ENCODE measurements at places on chromosomes 13 and 19.
A peak's percentile ranks its signal among the peaks of the same experiment; 100 is the strongest.

DNA sequence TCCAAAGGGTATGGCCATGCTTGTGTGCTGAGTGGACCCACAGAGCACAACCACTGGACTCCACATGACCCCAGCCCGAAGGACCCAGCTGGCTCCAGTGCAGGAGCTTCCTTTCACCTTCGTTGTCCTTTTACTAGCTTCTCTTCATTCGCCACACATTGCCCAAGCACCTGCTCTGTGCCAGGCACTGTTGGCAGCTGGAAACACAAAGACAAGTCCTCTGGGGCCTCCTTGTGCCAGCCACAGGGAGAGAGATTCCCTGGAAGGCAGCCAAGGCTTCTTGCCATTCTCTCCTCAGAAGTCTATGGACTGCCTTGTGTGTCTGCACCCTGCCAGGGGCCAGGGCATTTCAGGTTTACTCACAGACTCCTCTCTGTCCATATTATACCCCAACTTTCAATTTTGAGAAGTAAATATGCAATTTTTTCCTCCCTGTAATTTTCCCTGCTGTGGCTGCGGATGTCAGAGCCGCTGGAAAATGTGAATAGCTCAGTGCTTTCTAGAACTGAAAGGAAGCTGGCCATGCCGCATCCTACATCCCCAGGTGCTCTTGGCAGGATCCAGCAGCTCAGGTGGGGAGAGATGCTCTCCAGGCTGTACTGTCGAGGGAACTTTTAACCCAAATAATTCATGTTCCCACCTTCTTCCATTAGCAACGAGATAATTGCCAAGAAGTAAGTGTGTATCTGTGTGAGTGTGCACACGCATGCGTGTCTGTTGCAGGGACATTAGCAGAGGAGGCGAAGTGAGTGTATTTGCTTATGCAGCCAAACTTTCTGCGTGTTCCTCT is 57.2 kb downstream of the CHST8 start:
- no peak for DNase-seq

DNA sequence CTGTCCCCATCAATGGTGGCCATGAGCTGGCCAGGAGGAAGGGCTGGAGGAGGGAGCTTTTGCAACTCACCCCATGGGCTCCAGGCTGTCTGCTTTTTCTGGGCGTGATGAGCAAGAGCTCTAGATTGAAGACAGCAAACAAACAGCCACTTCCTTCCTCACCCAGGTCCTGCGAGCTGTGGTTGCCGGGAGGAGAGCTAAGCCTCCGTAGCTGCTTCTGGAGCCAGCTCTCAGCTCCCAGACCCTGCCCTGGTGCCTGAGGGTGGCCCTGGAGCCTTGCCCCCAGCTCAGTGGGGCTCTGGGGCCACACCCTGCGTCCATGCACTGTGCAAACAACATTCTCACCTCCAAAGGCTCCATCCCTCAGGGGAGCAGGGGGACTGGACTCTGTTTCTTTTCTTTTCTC is 6.2 kb downstream of the MYO1F start:
- peak; percentile 43 for DNase-seq

GRCh38 chr19:50632151-50632835 is 7.4 kb downstream of the SYT3 start:
- no peak for DNase-seq

- no peak for DNase-seq
Observed at GRCh38 chr19:23774524-23774971, 15.9 kb upstream of the ZNF681 start.

- no peak for DNase-seq
Observed at GRCh38 chr19:13705928-13706447, 58.3 kb upstream of the MRI1 start.

DNA sequence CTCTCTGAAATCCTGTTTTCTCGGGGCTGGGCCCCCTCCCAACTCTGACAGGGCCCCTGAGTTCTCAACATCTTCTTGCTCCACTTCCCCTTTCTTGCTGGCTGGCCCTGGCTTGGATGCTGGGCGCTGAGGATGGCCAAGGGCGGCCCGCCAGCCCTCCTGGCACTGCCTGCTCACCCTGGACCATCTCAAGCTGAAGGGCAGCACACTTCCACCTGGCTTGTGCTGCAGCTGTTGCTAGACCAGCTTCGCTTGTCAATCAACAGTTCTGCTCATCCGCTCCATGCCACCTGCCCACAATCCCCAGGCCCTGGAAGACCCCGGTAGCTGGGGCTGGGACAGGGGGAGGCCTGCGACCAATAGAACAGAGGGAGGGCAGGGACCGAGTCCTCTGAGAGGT is 6.9 kb upstream of the GMIP start:
- no peak for DNase-seq

- DNase-seq, result no peak
Observed at GRCh38 chr19:30856786-30857185, 484.6 kb downstream of the ZNF536 start.

GRCh38 chr13:97076898-97077297 is 82.6 kb upstream of the OXGR1 start:
- DNase-seq, result no peak

GRCh38 chr13:45770886-45771285 is 68.8 kb downstream of the CBY2 start:
- no peak for DNase-seq

DNA sequence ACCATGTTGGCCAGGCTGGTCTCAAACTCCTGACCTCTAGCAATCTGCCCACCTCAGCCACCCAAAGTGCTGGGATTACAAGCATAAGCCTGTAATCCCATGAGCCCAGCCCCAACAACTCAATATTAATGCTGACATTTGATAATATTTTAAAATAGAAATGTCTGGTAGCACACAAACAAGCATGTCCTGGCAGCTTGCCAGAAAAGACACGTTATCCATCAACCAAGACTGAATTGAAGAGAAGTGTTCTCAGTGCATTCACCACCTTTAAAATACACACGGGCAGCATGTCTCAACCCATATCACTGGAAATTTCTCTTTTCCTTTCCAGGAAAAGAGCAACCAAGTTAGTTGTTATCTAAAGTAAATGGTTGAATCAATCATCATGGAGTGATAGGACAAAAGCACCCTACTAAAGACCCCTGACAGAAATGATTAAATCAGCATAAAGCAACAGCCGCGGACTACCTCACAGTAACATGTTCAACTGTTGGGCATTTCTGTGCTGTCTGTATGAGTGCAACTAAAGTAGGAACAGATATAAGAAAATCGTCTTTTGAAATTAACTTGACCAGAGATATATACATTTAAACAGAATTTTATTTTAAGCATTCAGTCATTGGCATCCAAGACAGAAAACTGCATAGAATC is 25.0 kb downstream of the LHFPL6 start:
- no peak for DNase-seq

DNA sequence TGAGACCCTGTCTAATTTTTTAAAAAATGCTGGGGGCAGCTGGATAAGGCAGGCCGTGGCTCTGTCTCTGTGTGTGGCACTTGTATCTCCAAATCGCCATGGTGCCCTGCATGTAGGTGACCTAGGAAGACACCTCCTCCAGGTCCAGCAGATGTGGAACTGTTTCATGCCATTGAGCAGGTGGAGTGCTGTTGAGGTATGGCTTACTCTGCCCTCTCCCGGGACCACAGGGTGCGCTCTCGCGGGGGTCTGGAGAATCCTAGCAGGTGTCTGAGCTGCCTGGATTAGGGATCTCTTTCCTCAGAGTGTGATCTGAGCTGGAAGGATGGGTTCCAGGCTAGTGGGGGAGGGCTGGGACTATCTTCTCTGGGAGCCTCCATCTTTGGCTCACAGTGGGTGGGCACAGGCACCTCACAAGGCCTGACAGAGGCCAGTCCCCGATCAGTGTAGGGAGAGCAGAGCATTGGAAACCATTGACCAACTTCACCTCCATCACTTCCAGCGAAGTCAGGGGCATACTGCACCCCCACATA is 67.7 kb upstream of the TM9SF2 start:
- DNase-seq, result no peak

DNA sequence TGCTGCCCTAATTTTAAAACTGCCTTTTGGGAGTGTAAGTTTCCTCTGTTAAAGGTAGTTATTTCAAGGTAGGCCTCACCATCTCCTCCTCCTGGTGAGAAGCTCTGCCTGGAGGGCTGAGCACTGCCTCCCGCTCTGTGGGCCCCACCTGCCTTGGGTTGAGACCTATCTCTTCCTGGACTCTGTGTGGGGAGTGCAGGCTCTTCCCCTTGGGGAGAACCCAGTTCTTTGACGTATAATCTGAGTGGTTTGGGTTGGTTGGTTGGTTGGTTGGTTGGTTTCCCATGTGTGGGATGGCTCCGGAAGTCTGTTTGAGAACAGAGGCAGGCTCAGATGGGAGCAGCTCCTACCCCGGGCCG is 39.1 kb downstream of the ACTN4 start:
- peak; percentile 19 for DNase-seq

DNA sequence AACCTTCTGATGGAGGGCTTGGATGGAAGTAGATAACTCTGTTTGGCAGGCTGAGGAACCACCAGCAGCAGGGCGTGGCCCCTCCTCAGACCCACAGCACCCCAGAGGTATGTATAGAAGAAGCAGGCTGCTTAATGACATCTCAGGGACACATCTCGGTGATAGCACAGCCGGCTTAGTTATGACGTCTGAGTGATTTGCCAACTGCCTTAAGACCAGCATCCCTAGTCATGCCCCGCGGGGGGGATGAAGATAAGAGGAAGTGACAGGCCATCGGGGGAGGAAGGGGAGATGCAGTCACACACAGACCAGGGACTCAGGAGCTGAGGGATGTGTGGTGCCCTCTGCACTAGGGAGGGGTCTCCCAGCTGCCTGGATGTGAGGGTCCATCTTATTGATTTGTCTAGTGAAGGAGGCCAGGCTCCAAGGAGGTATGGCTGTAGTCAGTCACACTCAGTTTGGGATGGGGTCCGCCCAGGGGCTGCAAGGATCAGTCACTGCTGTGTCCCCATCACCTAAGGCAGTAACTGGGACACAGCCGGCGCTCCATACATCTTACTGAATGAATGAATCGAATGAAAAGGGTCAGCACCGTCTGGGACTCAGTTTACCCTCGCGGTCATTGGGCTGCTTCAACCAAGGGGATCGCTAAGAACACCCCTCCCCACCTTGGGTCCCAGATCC is 19.2 kb upstream of the ERCC1 start:
- peak; percentile 43 for DNase-seq

DNA sequence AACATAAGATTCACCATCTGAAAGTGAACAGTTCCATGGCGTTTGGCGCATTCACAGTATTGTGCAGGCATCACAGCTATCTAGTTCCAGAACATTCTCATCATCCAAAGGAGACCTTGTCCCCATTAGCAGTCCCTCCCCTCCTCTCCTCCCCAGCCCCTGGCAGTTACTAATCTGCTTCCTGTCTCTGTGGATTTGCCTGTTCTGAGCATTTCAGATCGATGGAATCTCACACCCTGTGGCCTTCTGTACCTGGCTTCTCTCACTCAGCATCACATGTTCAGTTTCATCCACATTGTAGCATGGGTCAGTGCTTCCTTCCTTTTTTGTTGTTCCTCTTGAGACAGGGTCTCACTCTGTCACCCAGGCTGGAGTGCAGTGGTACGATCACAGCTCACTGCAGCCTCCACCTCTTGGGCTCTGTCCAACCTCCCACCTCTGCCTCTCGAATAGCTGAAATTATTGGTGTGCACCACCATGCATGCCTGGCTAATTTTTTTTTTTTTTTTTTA is 34.6 kb downstream of the CRTC1 start:
- DNase-seq, result no peak

DNA sequence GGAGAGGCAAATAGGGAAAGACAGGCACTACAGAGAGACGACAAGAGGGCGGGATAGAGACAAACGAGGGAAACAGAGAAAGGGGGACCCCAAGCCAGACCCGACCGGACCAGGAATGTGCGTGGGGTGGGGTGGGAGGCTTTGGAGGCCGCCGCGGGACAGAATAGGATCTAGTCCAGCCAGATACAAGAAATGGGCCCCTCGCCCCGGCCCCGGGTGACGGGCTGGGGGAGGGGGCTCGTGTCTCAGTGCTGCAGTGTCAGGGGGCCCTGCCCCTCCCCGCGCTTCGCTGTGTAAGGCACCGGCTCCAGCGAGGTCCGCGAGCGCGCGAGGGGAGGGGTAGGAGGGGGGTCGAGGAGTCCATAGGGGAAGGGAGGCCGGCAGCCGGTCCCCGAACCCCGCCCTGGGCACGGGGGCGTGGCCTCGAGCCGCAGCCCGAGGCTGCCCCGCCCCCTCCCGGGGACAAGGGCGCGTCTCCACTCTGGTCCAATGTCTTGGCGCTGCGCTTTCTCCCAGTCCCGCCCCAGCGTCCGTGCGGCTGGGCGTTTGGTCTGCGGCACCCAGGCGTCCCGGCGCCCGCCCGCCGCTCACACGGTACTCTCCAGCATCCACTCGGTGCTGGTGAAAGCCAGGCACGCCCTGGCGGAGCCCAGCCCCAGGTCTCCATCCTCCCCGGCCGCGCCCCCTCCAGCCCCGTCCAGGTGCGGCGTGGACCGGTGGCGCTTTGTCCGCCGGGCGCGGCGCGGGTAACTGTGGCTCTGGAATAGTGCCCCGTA is 11.0 kb downstream of the IFNL1 start:
- DNase-seq, result no peak

DNA sequence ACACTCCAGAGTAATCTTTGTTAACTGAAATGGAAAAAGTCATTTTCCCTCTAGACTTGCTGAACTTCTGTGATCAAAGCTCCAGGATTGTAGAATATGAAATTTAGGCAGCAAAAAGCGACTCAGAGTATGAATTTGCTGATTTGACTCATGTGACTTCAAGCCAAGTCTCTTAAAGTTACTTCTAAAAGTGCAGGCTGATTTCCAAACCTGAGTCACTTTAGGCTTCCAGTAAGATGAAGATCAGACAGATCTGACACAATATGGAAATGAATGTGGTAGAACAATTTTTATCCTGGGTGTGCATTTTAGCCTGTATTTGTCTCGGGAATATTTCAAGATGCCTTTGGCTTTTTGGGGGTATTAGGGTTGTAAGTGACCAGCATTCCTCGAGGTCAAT is 151.0 kb upstream of the TMTC4 start:
- no peak for DNase-seq

- DNase-seq, result no peak
Observed at GRCh38 chr19:43496960-43497359, 7.6 kb downstream of the PHLDB3 start.
